ENCODE measurements at places on chromosomes 3 and 15.

DNA sequence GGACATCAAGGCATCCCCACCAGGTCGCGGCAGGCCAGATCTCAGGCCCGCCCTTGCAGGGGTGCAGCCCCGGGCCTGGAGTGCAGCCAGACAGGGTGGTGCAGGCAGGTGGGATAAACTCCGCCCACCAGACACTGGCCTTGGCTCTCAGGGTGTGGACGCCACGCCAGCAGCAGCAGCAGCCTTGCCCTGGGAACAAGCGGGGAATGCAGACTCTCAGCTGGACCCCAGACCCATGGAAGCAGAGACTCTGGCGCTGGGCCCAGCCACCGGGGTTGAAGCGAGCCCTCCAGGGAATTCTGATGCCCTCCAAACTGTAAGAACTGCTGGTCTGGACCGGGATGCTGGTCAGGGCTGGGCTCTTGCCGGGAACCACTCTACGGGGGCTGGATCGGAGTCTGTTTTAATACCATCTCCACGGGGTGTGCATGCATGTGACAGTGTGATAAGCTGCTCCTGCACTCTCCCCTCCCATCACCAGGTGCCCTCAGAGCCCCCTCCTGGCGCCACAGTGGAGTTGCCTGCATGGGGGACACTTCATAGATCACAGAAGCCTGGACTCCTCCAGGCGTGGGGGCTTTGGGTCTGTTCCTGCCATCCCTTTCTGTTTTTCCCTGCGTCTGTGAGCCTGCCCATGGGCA lies 142.7 kb downstream of the NSMCE3 start:
- no peak for DNase-seq

- no peak for DNase-seq
Measured at GRCh38 chr15:92069308-92070250, 216.1 kb downstream of the SLCO3A1 start.

DNA sequence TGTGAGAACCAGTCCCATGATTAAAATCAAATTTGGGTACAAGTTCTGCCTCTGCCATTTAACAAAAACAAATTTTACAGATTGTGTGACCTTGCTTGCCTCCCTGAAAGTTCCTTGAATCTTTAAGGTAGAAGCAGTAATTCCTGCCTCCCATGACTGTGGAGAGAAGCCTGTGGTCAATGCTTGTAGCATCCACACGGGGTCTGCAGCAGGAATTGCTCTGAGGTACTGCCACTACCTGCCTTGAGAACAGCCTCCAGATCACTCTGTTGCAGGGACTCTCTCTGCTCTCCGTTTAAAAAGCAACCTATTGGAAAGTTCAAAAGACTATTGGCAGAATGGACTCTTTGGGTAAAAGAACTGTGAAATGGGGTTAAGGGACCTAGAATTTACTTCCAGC lies 75.9 kb downstream of the SST start:
- DNase-seq: no peak

DNA sequence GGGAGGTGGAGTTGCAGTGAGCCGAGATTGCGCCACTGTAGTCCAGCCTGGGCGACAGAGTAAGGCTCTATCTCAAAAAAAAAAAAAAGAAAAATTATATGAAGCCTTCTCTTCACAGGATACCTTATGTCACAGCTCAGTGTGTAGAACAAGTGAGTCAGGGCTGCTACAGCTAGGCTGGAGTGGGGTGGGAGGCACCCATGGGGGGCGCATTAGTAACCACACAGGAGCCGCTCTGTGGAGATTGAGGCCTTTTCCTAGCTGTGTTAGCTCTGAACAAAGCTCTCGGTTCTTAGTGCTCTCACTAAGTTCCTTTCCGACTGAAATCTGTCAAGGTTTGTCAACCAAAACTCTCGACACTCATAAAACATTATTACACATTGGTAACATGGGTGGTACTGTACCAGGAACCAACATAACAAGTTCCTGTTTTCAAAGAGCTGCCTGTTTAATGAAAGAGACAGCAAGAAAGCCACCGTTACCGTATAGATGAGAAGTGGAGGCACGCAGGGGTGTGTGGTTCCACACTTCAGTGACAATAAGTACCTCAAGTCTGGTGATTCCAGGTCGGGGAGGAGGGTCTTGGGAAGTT lies 4.5 kb downstream of the LRRC31 start:
- no peak for DNase-seq

GRCh38 chr3:66326340-66326739 lies 105.5 kb downstream of the SLC25A26 start:
- DNase-seq: no peak

All from NCI-H2171 (cell line).